ENCODE measurements at places on chromosomes 5 and 9.

DNA sequence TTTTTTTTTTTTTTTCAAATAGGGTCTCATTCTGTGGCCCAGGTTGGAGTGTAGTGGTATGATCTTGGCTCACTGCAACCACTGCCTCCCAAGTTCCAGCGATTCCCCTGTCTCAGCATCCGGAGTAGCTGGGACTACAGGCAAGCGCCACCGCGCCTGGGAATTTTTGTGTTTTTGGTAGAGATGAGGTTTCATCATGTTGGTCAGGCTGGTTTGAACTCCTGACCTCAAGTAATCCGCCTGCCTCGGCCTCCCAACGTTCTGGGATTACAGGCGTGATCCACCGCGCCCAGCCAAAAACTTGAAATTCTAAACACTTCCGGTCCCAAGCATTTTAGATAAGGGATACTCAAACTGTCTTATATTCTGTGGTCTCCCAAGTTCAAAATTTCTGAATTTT, 718.9 kb upstream of the MEF2C start:
- no peak for DNase-seq

DNA sequence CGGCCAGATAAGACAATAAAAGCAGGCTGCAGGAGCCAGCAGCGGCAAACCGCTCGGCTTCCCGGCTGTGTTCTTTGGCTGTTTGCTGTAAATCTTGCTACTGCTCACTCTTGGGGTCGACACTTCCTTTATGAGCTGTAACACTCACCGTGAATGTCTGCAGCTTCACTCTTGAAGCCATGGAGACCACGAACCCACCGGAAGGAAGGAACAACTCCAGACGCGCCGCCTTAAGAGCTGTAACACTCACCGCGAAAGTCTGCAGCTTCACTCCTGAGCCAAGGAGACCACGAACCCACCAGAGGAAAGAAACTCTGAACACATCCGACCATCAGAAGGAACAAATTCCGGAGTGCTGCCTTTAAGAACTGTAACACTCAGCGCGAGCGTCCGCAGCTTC, 451.7 kb downstream of the AGTPBP1 start:
- DNase-seq = no peak

DNA sequence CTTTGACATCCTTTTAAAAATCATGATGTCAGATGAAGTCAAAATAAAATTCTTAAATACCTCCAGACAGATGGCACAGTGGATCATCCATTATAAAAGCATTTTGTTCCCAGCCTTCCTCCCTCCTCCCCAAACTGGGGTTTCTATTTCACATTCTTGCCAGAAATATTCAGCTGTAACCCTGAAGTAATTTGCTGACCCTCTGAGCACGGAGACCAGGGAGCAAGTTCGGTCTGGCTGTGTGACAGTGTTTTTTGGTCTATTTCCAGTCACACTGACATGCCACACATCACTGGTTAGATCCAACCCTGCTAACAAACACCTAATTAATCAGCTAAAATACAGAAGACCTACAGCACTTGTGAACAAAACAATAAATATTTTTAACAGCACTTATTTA, 126.2 kb upstream of the DMRT1 start:
- DNase-seq = no peak

GRCh38 chr9:114285166-114285867, 37.6 kb upstream of the ORM1 start:
- peak; percentile 81 for DNase-seq

DNA sequence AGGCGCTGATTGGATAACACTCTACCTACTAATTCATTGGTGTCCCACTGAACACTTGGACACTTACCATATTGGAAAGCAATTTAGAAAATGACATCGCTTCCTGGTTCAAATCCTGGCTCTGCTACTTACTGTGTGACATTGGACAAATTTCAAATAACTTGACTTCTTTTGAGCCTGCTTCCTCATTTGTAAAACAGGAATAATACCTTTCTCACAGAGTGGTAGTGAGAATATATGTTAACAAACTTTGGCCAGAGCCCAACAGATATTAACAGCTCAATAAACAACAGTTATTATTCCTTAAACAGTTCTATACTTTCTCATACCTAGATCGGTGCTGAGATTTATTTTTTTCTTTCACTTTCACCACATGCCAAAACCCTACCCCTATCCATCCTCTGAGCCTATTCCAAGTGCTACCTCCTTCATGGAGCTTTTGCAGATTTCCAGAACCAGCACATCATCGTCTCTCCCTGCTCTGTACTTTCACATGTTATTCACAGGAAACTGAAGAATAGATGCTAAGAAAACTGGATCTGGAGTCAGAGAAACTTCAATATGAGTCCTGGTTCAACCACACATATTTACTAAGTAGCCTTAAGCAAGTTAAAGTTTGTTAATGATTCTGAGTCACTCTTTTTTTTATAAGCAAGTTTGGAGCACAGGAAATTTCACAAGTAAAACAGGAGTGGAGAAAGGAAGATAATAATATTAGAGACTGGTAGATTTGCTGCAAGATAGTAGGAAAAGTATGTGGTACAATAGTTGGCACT, 92.3 kb downstream of the STRBP start:
- DNase-seq = no peak

GRCh38 chr5:54646356-54647101, 129.0 kb downstream of the SNX18 start:
- peak; percentile 56 for DNase-seq

- DNase-seq = peak; percentile 3
These were observed 148.7 kb downstream of the OXCT1 start for GRCh38 chr5:41721516-41721915.

DNA sequence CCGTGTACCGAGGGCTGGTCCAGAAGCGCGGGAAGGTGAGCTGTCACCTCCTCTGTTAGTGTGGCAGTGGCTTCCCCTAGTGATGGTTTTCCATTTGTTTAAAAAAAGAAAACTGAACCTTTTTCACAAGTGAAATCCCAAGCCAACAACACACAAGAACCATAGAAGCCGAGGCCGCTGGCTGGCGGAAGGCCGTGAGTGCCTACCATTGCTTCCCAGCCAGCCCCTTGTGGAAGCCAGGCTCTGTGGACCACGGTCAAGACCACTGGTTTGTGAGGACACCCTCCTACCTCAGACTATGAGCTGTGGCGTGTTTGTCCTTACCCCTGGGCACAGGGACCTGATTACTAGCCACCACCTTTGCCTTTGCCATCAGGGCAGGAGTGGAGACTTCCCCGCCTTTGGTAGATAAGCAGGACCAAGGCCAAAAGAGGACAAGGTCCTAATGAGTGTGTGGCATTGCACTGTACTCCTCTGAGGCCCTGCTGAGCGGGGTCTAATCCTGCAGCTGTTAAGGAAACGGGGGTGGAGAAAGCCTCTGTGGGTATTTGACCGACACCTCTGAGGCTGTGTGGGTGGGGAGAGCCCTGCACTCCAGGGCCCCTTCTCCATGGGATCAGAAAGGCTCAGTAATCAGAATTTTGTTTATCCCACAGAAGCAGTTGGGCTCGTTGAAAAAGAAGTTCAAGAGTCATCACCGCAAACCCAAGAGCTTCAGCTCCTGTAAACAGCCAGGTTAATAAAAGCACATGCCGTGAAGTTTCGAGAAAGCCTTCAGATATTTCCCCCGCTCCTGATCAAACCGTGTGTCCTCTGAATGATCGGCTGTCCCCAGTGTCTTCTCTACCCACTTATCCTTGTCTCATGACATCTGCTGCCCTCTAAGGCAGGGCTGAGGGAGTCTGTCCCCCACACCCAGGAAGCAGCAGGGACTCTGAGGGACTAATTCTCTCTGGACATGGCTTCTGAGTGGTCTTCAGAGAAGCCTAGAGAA, 4.3 kb downstream of the SURF2 start:
- DNase-seq = no peak

DNA sequence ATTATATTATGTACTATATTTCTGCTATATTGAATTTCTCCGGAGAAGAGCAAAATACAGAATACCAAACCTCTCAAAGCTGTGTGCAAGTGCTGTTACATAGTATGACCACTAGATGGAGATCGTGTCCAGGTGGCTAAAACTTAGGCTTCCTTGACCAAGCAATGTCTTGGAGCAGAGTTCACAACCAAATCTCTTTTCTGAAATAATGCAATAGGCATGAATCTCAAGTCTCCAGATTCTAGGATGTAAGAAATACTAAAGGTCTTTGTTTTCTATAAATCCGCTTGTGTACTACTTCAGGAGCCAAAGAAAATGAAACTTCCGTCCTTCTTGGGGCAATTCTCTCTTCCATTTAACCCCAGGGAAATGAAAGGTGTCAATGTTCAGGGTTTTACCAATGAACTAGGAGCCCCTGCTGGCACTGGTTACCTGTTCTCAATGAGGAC, 181.5 kb upstream of the RAI14 start:
- DNase-seq = peak; percentile 84

GRCh38 chr9:20441711-20442423, 180.4 kb downstream of the MLLT3 start:
- no peak for DNase-seq

- no peak for DNase-seq
These were observed 53.0 kb upstream of the NXNL2 start for GRCh38 chr9:88481933-88482332.

- DNase-seq = no peak
These were observed 11.8 kb upstream of the LHFPL2 start for GRCh38 chr5:78660401-78660800.

DNA sequence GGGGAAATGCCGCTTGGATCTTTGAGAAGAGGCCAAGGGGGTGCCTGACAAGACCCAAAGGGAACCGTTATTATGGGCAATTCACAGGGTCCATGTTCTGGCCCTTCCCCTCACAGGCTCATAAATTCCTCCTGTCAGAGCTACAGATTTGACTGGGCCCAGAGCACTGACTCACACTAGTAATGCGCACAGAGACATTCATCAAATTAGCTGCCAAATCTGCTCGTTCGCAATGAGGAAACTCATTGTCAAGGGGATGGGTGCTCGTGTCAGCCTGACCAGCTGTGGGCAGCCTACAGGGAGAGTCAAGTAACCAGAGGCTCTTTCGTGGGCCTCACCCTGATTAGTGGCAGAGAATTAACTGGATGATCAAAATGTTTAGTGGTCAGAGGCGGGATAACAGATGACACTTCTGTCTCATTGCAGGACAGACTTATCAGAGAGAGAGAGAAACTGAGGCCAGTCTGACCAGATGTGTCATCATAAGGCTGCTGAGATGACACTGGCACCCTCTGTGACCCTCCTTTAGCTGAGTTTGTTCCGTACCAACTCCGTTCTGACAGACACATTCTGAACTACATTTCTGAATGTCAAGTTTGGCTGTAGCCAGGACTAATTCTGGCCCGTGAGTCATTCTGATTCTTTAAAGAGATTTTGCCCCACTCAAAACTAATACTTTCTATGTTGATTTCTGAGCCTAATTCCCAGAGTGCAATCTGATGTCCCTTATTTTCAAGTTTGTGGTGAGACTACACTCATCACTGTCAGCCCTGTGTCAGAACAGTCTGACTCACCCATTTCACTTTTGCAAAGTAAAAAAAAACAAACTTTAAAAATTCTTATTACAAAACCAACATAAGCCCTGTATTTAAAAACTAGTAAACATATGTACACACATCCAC, 377.1 kb downstream of the ACTL7B start:
- no peak for DNase-seq

DNA sequence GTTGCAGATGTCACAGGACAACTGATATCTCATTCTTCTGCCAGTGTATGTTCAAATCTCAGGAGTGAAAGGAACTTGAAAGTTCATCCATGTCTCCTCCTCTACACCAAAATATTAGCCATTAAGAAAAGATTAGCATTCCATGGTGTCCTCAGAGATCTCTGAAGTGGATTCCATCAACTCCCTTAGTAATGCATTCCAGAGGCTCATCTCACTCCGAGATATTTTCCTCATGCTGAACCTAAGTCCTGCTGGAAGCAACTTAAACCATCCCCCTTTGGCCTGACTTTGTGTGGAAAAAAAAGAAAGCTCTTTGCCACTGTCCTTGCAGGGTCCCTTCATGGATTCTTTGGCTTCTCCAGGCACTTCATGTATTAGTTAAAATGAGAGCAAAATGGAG, 155.7 kb upstream of the ZNF462 start:
- DNase-seq = no peak

DNA sequence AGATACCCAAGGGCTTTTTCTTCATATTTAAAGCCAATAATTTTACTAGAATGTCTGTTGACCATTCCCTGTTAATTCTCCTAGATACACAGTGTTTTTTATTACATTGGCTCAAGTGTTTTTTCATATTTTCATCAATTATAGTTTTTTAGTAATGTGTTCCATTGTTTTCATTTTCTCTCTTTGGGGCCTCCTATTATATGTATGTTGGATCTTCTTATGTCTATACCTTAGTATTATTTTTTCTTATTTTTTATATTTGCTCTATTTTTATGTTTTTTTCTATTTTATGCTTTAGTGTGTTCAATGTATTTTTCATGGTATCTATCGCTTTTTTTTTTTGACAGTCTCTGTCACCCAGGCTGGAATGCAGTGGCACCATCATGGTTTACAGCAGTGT, 7.5 kb downstream of the KIAA1958 start:
- no peak for DNase-seq

DNA sequence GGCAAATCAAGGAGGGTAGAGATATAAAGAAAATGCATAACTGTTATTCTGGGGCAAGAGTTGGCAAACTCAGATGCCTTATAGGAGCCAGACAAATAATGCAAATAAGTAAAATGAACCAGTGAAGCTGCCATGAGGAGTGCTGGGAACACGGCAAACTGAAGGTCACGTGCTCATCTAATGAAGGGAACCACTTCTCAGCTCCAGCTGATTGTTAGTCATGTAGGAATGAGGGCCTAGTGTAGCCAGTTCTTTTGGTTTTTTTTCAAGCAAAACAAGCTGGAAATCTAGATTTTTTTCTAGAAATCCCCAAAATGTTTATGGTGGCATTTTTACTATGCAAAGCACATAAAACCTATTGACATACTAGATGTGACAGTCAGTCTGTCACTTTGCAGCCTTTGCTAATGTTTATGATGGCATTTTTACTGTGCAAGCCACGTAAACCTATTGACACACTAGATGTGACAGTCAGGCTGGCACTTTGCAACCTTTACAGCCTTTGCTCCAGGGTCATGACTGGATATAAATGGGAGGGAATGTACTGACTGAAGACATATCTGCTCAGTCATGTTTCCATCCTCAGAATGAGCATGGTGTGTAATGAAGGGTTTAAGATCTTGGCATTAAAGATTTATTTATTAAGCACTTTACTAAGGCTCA, 39.4 kb downstream of the RUSC2 start:
- DNase-seq = peak; percentile 56

GRCh38 chr5:131281133-131281867, 17.4 kb downstream of the CDC42SE2 start:
- DNase-seq = no peak

DNA sequence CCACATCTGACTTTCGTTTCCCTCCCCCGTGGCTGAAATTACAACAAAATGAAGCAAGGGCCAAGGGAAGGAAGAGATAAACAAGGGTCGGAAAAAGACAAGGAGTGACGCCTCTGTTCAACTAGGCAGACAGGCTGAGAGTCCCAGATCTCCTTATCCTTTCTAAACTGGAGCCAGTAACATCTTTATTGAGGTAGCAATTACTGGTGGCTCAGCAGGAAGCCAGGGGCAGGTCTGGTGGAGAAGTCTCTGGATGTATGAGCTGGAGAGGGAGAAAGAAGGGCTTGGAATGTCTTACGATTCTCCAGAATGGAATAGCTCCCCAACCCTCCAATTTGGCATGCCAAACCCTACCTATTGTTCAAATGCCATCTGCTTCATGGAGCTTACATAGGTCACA, 190.8 kb upstream of the BRINP1 start:
- DNase-seq = no peak

- no peak for DNase-seq
These were observed 46.9 kb downstream of the TSPAN17 start for GRCh38 chr5:176694146-176694545.
